NCI-H1436 (cell line): ENCODE measurements at places on chromosomes 2 and 18.

DNA sequence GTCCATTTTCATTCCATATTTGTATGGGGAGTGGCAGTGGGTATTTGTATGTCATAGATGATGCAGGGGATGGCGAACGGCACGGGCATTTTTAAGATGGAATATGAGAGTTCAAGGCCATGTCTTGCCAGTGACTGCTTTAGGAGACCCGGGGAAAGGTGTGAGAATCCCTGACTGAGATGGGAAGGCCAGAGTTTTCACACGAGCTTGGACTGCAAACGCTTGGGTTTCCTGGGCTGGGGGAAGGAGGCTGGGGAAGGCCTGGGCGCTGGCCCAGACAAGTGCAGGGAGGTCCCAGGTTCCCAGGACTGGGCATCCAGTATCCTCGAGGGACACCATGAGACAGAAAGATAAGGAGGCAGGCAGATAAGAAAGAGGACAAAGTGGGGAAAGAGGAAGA, 35.2 kb downstream of the CNGA3 start:
- no peak for DNase-seq

GRCh38 chr2:73035899-73036711, 35.4 kb downstream of the SFXN5 start:
- no peak for DNase-seq

- no peak for DNase-seq
These were observed 109.1 kb downstream of the ATL2 start for GRCh38 chr2:38268001-38268400.

DNA sequence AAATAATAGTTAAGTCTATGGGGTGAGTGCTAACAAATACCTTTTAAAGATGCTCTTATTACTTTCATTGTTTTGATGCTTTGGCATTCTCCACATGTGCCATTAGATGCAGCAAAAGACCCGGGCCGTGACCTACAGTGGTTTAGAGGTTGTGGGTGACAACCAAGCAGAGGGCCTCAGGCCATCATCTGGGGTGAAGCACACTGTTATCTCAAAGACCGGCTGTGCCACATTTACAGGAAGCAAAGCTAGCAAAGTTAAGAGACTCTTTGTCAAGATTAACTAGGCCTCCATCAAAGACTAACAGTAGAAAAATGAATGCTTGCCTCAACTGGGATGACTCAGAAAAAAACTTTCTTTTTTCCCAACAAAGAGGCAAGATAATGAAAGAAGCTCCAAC, 695.3 kb downstream of the SATB2 start:
- DNase-seq: no peak

DNA sequence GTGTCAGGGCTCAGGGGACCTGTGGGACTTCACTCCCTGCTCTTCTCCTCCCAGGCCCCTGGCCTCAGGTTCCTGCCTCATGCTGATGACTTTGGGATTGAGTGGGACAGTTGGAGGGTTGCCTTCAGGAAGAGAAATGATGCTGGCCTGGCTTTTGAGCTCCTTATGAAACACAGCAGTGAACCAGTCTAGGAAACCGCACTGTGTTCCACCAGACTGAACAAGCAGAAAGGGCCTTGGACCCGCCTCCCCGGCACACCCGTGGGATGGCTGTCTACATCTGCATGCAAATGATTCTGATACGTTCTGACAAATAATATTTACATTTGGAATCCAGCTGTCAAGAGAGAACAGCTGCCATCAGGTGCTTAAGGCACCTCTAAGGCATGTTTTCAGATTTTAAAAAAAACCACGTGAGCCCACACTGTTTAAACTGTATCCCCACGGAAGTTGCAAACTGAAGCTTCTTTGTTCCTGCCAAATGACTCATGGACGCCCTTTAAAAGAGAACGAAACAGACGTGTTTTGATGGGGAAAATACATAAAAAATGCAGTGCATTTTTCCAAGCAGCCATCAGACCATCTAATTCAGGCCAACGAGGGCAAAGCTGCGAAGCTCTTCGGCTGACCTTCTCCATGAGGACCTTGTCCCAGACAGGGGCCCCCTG, 27.6 kb upstream of the ASAP2 start:
- peak; percentile 58 for DNase-seq

DNA sequence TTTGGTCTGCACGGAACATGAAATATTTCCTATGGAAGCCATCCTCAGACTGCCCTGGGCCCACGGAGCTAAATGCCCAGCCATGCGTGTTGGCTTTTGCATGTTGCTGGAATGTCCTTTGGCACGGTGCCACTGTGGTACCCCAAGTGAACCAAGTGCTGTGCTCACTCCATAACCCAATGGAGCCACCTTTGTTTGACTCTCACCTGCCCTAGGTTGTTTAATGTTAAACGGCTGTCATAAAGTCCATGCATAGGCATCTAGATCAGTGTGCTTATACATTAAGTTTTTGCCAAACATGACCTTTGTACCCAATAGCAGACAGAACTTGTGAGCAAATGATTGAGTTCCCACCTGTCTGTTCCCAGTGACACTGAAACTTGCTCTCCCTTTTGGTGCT, 59.9 kb upstream of the TMEM87B start:
- no peak for DNase-seq

GRCh38 chr2:144607099-144607498, 87.2 kb upstream of the ZEB2 start:
- DNase-seq: no peak
